IMR-90 (cell line): ENCODE measurements at places on chromosomes 6 and 20.

- DNase-seq, result peak; percentile 4
Measured at GRCh38 chr20:59232618-59233017, 67.8 kb upstream of the EDN3 start.

- no peak for DNase-seq
Measured at GRCh38 chr6:20873425-20874190, 339.4 kb downstream of the CDKAL1 start.

- DNase-seq, result no peak
Measured at GRCh38 chr6:153476243-153476642, 345.2 kb upstream of the RGS17 start.

DNA sequence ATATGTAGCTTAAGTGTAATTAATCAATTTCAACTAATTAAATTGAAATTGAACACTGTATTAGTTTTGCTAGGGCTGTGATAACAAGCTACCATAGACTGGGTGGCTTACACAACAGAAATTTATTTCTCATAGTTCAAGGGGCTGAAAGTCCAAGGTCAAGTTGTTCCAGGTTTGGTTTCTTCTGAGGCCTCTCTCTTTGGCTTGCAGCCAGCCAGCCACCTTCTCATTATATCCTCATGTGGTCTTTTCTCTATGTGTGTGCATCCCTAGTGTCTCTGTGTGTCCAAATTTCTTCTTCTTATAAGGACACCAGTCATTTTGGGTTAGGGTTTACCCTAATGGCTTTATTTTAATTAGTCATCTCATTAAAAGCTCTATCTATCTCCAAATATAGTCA lies 611.7 kb downstream of the UTRN start:
- DNase-seq, result no peak

GRCh38 chr6:97697456-97697855 lies 414.4 kb upstream of the MMS22L start:
- DNase-seq, result peak; percentile 61

DNA sequence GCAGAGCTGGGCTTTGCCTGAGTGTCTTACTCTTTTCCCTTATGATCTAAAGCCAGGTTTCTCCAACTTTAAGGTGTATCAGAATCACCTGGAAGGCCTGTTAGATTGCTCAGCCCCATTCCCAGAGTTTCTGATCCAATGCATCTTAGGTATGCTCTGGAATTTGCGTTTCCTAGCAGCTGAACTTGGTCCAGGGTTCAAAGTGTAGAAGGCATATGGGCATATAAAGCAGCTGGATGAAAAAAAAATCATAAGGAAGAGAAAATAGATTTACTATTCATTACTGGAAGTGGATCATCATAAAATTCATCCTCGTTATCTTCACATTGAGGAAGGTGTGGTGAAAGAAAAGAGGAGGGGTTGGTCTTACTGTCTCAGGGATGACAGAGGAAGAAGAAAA lies 56.8 kb upstream of the CDKAL1 start:
- DNase-seq, result no peak

DNA sequence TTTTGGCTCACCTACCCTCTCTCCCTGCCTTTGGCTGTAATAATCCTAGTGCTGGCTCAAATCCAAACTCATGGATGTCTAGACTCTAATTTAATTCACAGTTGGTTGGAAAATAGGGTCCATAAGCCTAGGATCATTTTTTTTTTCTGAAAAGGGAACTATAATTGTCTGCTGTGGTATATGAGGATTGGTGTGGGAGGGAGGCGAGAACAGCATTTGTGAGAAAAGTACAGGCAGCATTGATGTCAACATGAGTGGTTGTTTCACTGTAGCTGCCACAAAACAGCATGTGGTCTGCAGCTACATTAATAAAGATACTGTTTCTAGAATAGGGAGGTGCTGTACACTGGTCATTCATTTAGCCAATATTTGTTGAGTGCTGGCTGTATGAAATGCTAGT lies 18.6 kb upstream of the POLR1H start:
- no peak for DNase-seq

DNA sequence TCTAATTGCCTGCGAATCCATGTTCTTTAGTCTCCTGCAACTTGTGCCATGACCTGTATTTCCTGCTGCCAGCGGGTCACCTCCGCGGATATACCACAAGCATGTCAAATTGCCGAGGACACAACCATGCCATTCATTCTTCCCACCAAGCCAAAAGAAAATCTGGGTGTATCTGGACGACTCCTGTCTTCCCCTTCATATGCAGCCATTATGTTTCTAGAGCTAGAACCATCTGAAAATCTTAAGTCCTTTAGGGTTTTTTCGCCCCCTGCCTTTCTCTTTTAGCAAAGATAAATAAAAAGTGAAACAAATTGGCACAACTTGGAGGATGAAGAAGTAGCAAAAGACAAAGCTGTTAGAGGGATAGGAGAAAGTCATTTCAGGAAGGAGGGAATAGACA lies 242.6 kb downstream of the ARID1B start:
- DNase-seq, result peak; percentile 26

- peak; percentile 63 for DNase-seq
Measured at GRCh38 chr20:3165473-3166337, 6.0 kb upstream of the FASTKD5 start.

DNA sequence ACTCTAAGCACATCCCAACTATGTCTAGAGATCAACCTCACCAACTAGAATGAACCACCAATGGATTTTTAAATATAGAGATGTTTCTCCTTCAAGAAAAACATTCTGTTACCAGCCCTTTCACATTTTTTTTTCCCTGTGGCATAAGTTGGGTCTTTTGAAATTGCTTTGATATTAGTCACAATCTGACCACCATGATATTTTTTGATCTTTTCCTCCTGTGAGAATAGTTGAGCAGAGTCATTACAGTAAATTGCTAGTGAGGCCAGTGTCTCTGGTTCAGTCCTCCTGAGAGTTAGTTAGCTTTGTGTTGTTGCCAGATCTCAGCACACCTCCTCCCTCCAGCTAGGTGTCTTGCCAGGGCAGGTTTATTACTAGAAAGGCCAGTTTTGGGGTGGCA lies 79.7 kb upstream of the MYLIP start:
- no peak for DNase-seq

DNA sequence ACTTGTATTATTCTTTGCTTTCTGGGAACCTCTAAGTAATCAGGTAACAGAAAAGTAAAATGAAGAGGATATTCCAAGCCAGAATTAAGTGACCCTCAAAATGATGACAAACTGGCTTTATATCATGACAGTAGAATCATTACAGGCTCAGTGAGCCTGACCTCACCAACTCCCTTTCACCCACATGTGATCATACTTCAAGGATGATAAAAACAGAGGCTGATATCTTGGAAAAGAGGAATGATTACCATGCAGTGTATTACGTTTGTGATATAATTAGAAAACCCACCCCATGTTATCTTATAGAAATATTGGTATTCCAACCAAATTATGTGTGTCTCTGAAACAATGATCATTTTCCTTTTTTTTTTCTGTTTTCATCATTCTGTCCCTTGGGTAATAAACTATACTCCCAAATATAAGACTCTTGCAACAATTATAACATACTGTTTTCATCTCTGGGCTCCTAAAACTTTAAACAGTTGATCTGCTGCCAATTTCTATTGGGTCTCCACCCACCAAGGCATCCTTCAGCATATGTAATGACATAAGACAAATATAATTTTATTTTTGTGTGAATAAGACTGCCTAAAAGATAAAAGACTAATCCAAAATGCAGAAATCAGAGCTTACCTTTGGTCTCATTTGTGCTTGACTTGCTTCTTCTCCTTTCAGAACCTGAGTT lies 115.7 kb downstream of the DST start:
- peak; percentile 66 for DNase-seq

DNA sequence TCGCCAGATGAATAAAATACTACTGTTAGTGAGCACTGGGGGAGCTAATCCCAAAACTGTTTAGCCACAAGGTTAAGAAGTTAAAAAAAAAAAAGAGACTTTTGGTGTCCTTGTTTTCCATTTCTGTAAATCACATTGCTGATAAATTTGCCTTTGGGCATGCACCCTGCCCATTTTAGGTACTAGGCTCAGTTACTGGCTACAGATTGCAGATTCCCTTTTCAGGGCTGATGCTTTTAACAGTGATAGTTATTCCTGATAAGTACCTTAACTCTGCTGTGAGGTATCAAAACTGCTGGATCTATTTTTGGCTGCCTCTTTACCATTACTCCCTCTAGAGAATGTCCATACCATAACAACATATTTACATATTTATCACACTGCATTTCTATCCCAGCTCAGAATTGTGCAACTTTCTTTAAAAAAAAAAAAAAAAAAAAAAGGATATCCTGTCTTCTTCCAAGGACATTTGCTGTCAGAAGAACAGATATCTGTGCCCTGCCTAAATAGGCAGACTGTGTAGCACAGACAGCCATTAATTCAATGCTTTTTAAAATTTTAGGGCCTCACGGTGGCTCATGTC lies 94.5 kb downstream of the SSR1 start:
- DNase-seq, result no peak

- no peak for DNase-seq
Measured at GRCh38 chr6:123759472-123759871, 44.2 kb upstream of the NKAIN2 start.

- no peak for DNase-seq
Measured at GRCh38 chr6:111620169-111620568, 14.5 kb upstream of the TRAF3IP2 start.

- no peak for DNase-seq
Measured at GRCh38 chr6:85752602-85753001, 109.9 kb upstream of the SYNCRIP start.

- no peak for DNase-seq
Measured at GRCh38 chr20:55143601-55144000, 668.2 kb downstream of the DOK5 start.

GRCh38 chr6:23823421-23823820 lies 302.6 kb upstream of the NRSN1 start:
- DNase-seq, result no peak

GRCh38 chr20:12093057-12093796 lies 175.5 kb downstream of the BTBD3 start:
- DNase-seq, result no peak

DNA sequence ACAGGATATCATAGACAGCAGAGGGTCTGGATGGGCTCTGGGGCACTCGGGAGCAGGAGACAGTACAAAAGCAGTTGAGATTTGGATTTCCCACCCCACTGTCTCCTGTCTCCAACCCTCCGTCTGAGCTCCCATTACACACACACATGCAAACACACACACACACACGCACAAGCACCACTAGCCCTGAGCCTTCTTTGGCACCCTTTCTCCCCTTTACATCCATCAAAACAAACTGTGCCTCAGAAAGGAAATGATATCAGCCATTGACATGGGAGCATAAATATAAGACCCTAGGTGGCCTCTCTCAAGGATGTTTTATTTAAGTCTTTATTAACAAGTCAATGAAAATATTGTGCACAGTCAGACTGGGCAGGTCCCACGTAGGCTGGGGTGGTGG lies 17.5 kb downstream of the TTBK1 start:
- DNase-seq, result no peak

DNA sequence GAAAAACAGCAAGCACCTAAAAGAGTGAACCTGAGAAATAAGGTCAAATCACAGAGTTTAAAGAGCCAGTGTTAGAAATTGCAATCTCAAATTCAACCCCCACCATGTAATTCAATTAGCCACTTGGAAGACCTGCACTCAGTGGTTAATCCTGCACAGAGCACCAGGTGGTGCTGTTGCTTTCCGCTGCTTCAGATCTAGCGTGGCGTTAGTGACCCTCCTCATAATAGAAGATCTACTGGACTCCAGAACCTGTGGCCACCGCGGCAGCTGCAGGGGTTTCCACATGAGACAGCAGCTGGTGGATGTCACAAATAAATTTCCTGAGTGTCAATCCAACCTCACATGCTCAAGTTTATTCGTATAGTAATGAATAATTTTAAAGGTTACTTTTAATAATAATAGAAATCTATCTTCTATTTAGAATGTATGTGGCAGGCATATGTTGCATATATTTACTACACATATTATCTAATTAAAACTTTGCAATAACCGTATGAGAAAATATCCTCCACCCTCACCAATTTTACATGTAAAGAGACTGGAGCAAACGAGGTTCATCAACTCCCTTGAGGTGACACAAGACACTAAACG lies 84.4 kb downstream of the SYNE1 start:
- DNase-seq, result peak; percentile 77

DNA sequence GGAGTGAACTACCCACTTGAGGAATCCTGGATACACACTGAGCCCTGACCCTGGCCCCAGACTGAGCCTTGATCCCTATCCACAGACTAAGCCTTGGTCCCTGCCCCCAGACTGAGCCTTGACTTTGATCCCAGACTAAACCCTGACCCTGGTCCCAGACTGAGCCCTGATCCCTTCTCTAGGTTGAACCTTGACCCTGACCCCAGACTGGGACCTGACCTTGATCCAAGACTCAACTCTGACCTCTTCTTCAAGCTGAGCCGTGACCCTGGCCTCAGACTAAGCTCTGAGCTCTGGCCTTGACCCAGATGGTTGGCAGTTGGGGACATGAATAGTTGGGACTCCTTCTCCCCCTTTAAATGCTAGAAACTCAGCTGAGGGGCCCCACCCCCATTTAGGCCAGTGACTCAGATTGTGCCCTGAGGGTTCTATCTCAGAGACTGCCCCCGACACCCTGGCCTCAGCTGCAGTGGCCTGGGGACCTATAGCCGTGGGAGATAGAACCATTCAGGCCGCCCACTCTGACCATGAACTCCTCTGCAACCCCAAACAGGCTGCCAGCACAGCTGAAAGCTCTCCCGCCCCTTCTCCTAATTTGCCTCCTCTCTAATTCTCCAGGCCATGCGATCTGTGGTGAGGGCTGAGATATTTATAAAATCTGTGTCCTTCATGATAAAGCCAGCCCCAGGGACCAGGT lies 84.7 kb downstream of the DLGAP4 start:
- no peak for DNase-seq

GRCh38 chr6:66986940-66987339 lies 1279.9 kb upstream of the EYS start:
- DNase-seq, result no peak

DNA sequence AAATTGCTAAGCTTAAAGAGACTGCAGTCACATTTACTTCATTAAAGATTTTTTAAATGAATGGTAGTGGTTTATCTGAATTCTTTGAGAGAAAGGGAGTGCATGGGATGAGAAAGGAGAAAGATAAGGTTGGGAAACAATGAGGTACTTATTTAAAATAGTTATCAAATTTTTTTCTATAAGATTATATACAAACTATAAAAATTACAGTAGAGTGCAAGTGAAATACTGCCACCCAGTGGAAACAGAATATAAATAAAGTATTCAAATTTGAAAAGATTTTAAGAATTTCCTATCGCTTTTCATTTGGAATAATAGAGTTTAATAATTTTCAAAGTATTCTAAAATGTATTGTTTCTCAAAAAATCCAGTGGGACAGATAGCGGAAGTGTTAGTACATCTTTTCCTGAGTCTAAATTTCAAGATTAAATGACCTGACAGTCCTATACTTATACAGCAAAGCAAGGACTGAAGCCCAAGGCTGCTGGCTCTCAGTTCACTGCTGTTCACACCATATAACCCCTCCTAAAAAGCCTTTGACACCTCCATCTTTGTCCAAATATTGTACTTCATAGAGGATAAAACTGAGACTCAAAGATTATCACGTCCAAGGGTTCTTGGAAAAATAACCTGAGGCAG lies 31.1 kb downstream of the EPM2A start:
- peak; percentile 38 for DNase-seq

GRCh38 chr6:31121131-31121790 lies 1.0 kb upstream of the CDSN start:
- DNase-seq, result no peak
